ENCODE measurements at places on chromosomes 16 and 17. TPM values are rescaled to one million over a fixed set of nuclear protein-coding genes. Genes with fewer than 3 reads are reported as not detected.

DNA sequence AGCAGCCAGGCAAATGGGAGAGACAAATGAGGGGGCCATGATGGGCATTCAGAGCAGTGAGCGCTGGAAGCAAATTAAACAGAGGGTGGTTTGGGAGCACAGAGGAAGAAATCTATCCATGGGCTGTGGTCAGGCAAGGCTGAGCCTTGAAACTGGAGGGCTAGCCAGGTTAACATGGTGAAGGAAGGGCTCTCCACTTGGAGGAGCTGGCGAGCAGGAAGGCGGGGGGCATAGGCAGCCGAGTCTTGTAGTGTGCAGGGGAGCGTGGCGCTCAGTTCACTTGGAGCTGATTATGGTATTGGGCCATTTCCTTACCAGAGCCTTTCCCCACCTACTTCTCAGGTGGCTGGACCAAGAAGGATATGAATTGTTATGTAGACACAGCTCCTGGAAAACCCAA, 189.7 kb downstream of the SNX29 start:
- H3K4me1 ChIP-seq, result peaks cover under 1% of the 10 kb centered on the region
- H3K36me3 ChIP-seq, result no peaks in the 10 kb centered on the region
- H3K27me3 ChIP-seq, result no peaks in the 10 kb centered on the region
- DNase-seq, result no peak
- no peak overlapping the region for H3K4me3 ChIP-seq

- no peak overlapping the region for H3K27ac ChIP-seq
- H3K27me3 ChIP-seq, result no peaks in the 10 kb centered on the region
- no peak overlapping the region for H3K4me3 ChIP-seq
Observed at GRCh38 chr17:59424331-59424730, 92.9 kb downstream of the YPEL2 start.

DNA sequence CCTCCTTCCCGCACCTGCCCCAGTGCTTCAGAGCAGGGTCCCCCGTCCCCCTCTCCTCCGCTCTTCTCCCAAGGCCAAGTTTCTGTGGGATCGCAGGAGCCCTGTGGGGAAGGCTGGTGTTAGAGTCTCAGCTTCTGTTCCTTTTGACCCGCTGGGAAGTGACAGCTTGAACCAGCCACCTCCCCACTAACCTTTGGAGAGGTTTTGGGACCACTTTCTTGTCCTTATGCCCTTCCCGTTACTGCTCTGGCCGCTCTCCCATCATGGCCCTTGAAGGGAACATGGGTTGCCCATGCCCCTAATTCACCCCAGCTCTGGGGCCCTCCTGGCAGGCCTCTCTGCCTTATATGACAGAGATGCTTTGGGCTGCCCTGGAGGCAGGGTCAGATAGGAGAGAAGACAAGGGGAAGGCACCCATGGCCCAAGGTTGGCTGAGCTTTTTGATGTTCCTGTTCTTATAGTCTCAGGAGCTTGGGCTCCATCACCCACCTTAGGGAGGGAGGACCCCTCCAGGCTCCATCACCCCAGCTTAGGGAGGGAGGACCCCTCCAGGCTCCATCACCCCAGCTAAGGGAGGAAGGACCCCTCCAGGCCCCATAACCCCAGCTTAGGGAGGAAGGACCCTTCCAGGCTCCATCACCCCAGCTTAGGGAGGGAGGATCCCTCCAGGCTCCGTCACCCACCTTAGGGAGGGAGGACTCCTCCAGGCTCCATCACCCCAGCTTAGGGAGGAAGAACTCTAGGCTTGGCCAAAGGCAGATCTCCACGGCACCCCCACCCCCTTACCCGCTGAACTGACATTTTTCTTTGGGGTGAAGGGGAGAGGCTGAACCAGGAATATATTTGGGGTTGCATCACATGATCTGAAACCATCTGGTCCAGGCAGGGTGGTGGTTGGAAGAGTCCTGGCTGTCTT, 45.0 kb downstream of the NT5M start:
- no peaks in the 10 kb centered on the region for H3K36me3 ChIP-seq
- H3K4me3 ChIP-seq, result no peak overlapping the region
- no peak for DNase-seq
- no peak overlapping the region for H3K27ac ChIP-seq
- H3K4me1 ChIP-seq, result no peaks in the 10 kb centered on the region

DNA sequence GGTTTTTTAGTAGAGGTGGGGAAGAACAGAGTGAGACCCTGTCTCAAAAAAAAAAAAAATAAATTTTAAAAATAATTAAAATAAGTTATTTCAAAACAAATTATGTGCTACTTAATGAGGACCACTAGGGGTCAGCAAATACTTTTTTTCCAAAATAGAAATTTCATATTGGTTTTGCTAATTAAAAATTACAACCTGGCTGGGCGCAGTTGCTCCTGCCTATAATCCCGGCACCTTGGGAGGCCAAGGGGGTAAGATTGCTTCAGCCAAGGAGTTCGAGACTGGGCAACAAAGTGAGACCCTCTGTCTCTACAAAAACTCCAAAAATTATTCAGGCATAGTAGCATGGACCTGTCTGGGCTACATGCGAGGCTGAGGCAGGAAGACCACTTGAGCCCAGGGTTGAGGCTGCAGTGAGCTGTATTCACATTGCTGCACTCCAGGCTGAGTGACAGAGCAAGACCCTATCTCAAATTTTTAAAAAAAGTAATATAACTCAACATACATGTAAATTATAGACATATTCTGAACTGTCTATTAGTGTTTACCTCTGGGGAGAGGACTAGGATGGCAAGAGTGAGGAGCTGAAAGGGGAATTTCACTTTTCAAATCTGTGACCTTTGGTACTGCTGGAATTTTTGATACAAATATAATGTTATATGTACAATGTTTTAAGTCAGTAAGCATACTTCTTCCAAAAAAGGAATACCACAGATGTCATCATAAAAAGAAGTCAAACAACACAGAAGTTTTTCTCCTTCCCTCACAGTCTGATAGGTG, 8.1 kb downstream of the MEIOB start:
- no peaks in the 10 kb centered on the region for H3K27me3 ChIP-seq
- no peak overlapping the region for H3K4me3 ChIP-seq
- DNase-seq, result no peak
- no peaks in the 10 kb centered on the region for H3K4me1 ChIP-seq
- no peaks in the 10 kb centered on the region for H3K36me3 ChIP-seq

- H3K27me3 ChIP-seq, result no peaks in the 10 kb centered on the region
- no peak overlapping the region for H3K27ac ChIP-seq
- no peak overlapping the region for H3K4me3 ChIP-seq
- no peaks in the 10 kb centered on the region for H3K4me1 ChIP-seq
- no peaks in the 10 kb centered on the region for H3K36me3 ChIP-seq
- no peak for DNase-seq
Observed at GRCh38 chr17:20123209-20123608, 114.0 kb downstream of the SPECC1 start.

DNA sequence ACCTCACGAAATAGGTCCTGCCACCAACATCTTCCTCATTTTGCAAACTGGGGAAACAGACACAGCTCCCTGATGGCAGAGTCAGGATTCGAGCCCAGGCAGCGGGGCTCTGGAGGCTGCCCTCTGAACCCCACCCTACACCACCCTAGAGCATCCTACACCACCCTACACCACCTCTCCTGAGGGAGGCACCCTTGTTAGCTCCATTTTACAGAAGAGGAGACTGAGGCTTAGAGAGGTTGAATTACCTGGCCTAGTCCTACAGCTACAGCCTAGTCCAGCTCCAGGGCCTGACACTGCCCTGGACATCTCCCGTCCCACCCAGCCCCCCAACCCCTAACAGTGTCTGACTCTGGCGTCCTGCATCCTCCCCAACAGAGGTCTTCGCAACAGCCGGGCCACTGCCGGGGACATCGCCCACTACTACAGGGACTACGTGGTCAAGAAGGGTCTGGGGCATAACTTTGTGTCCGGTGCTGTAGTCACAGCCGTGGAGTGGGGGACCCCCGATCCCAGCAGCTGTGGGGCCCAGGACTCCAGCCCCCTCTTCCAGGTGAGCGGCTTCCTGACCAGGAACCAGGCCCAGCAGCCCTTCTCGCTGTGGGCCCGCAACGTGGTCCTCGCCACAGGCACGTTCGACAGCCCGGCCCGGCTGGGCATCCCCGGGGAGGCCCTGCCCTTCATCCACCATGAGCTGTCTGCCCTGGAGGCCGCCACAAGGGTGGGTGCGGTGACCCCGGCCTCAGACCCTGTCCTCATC, 3.2 kb upstream of the NECAB2 start:
- H3K27ac ChIP-seq, result no peak overlapping the region
- DNase-seq, result no peak
- H3K4me3 ChIP-seq, result no peak overlapping the region
- H3K27me3 ChIP-seq, result no peaks in the 10 kb centered on the region

DNA sequence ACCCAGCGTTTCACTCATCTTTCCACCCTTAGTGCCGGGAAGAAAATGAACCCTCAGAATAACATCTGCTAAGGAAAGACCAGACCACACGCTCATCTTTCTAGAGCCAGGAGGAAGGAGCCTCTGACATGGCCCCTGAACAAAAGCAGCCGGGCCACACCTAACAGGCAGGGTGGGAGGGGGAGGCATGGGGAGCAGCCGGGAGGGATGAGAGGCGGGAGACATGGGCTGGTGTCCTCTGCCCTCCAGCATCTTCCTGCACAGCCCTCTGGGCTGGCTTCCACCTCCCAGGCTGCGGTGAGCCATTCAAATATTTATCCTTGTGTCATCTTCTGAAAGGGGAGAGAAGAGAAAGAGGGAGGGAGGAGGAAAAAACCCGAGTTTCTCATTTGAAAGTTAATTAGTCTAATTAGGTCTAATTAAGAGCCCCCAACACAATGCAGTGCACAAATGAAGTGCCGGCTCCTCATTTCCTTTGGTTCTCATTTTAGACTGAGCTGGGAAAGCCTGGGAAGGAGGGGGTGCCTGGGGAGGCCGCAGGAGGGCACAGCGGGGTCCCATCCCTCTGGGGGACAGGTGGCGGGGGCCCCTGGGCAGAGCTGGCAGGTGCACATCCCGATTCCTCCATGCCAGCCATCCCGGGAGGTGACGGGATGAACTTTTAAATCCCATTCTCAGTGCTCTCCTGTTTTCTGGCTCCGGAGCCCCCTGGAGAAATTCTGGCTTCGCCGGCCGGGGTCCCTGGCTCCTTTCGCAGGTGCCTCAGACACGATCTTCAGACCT, 90.5 kb downstream of the ENGASE start:
- H3K27me3 ChIP-seq, result no peaks in the 10 kb centered on the region
- H3K36me3 ChIP-seq, result no peaks in the 10 kb centered on the region
- no peak overlapping the region for H3K27ac ChIP-seq
- H3K4me1 ChIP-seq, result no peaks in the 10 kb centered on the region
- DNase-seq, result no peak
- no peak overlapping the region for H3K4me3 ChIP-seq

The CCL4L2 gene
- total RNA-seq, result 11.1 TPM

The KCNH4 gene
- total RNA-seq, result 0.19 TPM

All from GM12878 (cell line).